Cerebellar nuclear complex (tissue), 1 donor: ENCODE measurements at places on chromosomes 16 and 17.
A peak's percentile ranks its signal among the peaks of the same experiment; 100 is the strongest.

DNA sequence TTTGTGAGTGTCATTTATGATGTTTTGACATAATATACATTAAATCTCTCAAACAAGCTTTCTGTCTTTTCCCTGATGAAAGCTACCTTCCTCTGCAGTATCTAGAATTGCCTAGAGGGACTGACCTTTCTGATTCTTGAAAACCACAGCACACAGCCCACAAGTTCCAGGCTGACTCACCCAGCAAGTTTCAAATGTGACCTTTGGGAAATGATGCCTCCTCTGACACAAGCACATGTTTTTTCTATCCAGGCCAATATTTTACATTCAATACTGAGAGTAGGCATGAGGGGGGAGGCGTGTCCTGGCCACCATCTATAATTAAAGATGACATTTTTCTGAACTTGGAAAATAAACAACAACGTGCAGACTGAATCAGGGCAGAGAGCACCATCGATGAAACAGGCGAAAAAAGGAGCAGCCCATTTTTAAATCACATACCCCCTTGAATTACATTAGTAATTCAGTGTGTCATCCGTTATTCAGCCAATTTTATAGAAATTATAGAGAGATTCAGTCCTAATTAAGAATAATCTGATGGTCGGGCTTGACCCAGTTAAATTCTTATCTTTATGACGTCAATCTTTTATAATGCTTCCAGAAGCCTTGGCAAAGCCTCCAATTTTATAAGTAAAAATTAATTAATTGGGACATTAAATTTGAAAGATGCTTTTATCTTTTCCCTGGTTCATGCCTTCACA, 292.6 kb upstream of the CDH11 start:
- DNase-seq = no peak

DNA sequence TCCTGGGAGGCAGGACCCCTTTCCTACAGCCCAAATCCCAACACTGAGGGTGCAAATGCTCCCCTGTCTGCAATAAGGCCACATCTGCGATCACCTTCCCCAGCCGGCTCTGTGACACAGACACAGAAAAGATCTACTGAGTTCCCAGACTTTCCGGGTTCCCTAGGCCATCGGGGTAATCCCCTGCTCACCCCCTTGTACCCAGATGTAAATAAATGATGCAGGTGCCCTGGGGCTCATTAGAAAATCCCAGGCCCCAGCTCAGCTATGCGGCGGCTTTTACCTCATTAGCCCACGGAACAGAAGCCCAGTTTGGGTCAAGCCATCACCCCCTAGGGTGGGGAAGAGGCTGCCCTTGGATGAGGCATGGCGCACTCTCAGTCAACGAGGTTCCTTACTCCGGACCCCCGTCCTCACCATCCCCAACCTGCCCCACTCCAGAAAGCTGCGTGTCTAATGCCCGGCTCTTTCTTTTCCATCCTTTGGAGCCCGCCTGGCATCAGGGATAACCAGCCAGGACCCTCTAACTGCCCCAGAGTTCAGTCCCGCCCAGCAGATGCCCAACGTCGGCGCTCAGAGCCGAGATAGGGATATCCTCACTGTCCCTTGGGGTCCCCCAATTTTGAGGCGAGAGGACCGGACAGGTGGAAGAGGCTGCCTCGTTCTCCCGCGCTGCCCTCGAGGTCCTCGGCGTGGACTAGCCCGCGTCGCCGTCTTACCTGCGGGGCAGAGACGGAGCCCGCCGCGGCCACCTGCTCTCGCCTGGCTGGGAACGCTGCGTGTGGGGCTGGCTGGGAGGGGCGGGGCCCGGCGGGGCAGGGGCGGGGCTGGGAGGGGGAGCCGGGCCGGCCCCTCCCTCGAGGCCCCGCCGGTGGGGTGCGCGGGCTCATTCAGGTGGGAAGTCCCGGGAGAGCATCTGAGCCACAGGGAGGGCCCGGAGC, at the start of gene ZNF385C:
Gene ZNF385C (minus strand): TSS at position 783 of the 941 bp plus-strand sequence. CDS start 35,417 bp downstream, outside the sequence.
- DNase-seq = no peak

- no peak for DNase-seq
Observed at GRCh38 chr16:88780142-88781062, 4.6 kb downstream of the PIEZO1 start.

GRCh38 chr17:77326076-77326591, 185.4 kb downstream of the SEC14L1 start:
- no peak for DNase-seq

DNA sequence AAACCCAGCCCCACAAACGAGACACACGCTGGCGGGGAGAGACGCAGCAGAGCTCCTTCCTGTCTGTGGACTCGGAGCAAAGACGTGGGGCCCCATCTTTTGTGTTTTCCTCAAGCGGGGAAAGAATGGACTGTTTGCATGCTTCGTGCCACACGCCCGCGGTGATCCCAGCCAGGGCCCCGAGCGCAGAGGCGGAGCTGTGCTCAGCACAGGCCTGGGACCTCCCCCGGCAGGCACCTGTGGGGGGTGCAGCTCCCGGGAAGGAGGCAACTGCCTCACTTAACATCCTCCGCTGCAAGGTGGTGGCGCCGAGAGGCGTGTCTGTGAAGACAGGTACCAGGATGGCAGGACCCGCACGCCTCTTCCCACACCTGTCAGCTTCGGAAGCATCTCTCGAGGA, 19.1 kb downstream of the TRARG1 start:
- no peak for DNase-seq

GRCh38 chr16:86519649-86520316, 9.5 kb downstream of the FOXF1 start:
- no peak for DNase-seq

GRCh38 chr16:67206838-67207248, 7.9 kb downstream of the ELMO3 start:
- DNase-seq = no peak

DNA sequence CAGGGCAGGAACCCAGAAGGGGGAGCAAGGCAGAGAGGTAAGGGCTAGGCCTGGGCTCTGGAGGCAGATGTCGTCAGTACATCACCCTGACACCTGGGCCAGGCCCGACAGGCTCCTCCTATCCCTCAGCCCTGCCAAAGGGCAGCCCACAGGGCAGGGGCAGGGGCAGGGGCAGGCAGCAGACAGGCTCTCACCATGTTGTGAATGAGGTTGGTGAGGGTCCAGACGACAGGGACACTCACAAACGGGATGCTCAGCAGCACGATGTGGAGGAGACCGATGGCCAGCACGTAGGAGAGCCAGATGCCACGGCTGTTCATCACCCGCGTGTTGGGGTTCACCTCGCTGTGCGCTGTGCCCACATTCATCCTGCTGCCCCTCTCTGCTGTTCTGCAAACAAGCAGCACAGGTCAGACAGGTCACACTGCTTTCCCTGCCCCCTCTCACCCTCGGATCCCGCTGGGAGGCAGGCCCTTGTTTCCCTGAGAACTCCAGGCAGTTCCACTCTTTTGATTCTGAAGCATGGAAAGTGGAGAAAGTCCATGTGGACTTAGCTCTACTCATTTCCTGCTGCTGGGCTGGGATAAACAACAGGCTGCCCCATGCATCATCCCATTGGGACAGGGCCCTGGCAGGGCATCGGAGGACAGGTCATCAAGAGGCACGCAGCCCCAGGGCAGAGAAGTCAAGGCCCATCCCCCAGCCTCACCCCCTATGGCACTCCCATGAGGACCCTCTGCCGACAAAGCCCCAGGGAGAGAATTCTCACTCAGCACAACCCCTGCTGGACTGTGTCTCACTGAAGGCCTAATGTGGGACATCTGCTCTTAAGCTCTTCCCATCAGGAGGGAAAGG, 3.3 kb downstream of the ORMDL3 start:
- DNase-seq = no peak

- DNase-seq = no peak
Observed at GRCh38 chr16:24138575-24138974, 117.6 kb upstream of the CACNG3 start.

GRCh38 chr17:14840616-14841231, 424.4 kb downstream of the PMP22 start:
- no peak for DNase-seq

GRCh38 chr16:66524601-66525164, 25.2 kb downstream of the TK2 start:
- no peak for DNase-seq

DNA sequence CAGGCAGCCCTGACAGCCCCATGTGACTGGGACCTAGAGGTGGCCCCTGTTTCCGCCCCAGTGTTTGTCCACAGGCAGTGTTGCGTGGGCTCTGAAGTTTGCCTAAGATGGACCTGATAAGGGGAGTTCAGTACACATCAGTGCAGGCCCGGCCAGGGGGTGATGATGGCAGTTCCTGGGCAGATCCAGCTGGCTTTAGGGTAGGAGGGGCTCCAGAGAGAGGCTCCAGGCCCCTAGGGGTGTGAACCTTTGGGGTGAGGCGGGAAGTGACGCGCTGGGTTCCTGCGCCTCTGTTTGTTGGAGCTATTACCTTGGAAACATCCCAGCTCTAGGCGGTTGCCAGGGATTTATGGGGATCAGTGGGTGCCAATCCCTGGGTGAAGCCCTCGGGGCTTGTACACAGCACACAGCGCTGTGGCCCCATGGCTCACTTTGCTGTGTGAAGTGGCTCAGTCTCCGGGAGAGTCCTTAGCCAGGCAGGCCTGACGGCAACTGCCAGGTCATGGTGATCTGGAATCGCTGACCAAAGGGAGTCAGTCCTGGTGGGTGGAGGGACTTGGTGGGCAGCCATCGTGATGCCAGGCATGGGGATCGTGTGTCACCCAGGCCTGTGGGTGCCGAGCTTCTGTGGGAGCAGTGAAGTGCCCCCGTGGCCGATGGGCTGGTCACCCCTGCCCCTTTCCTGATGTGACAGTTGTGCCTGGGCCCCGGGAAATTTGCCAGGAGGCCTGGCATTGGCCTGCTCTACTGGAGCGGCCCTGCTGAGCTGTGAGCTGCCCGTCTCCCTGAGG, 146.1 kb downstream of the SEC14L1 start:
- DNase-seq = no peak

DNA sequence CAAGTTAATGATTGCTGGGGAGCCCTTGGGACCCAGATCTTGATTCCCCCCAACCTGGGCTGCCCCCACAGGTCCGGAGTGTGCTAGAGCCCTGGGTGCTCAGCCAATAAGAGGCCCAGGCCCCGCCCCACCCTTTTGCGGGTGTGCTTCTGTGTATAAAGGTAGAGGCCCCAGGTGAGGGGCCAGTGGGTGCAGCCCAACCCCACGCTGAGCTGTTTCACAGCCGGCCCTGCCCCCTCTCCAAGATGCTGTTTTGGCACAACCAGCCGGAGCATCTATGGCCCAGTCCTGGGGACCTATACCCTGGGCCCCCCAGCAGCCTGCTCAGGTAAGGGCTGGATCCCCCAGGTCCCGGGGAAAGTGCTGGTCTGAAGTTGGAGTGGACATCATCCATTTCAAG, 11.8 kb upstream of the STAC2 start:
- DNase-seq = no peak

- no peak for DNase-seq
Observed at GRCh38 chr16:87107201-87107600, 210.0 kb downstream of the C16orf95 start.

GRCh38 chr16:69444873-69445517, 20.6 kb downstream of the CYB5B start:
- no peak for DNase-seq

DNA sequence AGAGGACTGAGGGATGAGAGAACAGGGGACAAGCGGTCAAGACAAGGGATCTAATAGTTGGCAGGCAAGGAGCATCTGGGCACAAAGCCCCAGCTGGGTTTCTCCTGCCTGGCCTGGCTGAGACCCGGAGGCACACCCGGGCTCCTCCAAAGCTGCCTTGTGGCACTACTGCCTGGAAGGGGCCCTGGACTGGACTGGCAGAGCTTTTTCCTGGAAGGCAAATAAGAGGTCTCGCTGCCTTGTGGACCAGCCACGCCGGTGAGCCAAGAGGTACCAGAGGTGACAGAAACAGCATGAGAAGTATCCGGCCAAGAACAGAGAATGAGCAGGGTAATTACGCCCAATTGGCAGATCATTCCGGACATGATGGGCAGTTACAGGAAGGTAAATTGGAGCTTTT, 64.6 kb downstream of the GTF3C1 start:
- DNase-seq = no peak

DNA sequence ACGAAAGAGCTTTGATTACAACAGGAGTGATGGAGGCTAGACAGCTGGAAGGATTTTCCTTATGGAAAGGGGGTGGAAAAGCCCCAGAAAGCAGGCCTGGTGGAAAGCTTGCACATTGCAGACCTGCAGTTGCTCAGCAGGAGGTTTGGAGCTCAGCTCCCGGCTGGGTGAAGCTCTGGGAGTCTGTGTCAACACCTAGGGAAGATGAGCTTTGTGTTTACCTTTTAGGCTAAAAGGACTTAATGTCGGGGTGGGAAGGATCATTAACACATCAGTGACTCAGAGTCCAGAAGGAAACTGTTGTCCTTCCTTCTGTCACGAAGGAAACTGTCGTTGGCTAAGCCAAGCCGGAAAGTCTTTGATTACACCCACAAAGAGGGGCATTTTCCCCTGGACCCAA, 48.2 kb downstream of the RAP1GAP2 start:
- no peak for DNase-seq

DNA sequence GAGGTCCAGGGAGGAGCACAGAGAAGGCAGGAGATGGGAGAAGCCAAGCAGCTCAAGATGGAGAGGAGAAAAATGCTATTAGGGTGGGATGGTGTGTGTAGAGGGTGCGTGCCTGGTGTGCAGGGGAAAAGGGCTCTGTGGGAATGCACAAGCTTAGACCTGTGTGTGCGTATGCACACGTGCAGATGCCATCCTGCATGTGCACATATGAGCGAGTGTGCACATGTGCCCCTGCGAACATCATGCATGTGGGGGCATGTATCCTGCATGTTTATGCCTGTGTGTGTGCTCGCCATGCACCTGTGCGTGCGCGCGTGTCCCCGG, 438 bp upstream of the KCNJ12 start:
- DNase-seq = no peak

GRCh38 chr16:68395167-68395786, 53.0 kb downstream of the SMPD3 start:
- DNase-seq = no peak

- no peak for DNase-seq
Observed at GRCh38 chr17:60036796-60037677, 41.7 kb downstream of the HEATR6 start.

- DNase-seq = no peak
Observed at GRCh38 chr17:77617516-77617915, 341.0 kb upstream of the TNRC6C start.

GRCh38 chr17:14813649-14814370, 451.3 kb downstream of the PMP22 start:
- no peak for DNase-seq

GRCh38 chr16:89720551-89720812, 216 bp downstream of the VPS9D1 start:
- DNase-seq = no peak

DNA sequence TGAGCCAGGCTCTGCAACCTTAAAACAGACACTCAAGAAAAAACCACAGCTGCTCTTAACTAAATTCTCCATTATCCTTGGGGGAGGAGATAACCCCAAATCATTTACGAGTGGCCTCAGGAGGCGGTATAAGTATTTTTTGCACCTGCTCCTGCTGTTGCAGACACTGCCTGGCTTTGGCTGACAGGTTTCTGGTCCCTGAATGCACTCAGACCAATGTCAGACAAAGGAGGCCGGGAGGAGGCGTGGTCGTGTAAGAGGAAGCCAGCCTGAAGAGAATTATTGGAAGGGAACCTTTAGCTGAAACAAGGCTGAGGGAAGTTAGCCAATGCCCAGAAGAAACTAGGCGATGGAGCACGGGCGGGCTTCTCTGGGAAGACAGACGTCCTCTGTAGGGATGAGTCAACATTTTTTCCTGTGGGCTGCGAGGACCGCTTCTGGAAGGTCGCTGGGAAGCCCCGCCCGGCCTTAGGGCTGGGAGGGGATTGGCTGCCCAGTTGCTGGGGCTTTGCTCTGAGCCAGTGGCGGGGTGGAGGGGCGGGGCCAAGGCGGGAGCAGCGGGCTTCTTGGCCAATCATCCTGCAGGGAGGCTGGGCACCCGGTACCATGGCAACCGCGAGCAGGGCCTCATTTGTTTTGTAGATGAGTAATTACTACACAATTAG, 82.3 kb downstream of the CCDC182 start:
- DNase-seq = peak; percentile 96
